ENCODE measurements at places on chromosomes 11 and 22.

GRCh38 chr11:72745511-72745910, 6.7 kb downstream of the ARAP1 start:
- DNase-seq, result no peak

- no peak for DNase-seq
Measured at GRCh38 chr11:61482513-61482912, 26.0 kb upstream of the LRRC10B start.

GRCh38 chr22:36182056-36182455, 19.6 kb downstream of the APOL4 start:
- DNase-seq, result no peak

GRCh38 chr11:29127461-29127860, 889.4 kb downstream of the KCNA4 start:
- DNase-seq, result no peak

DNA sequence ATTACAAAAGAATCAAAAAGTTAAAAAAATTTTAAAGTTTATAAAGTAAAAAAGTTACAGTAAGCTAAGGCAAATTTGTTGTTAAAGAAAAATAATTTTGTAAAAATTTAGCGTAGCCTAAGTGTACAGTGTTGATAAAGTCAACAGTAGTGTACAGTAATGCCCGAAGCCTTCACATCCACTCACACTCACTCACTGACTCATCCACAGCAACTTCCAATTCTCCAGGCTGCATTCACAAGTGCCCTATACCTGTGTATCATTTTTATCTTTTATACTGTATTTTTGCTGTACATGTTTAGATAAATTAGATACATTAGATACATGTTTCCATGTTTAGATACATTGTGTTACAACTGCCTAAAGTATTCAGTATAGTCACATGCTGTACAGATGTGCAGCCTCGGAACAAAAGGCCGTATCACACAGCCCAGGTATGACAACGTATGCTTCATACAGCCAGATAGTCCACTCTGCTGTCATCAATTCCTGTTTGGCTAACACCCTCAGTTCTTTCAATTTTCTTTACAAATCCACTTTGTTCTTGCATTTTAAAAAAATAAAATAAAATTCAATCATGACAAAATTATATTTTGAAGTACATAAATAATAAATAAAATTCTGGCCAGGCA, 80.7 kb downstream of the RBFOX2 start:
- DNase-seq, result no peak

- no peak for DNase-seq
Measured at GRCh38 chr11:110518809-110519514, 89.2 kb downstream of the FDX1 start.

DNA sequence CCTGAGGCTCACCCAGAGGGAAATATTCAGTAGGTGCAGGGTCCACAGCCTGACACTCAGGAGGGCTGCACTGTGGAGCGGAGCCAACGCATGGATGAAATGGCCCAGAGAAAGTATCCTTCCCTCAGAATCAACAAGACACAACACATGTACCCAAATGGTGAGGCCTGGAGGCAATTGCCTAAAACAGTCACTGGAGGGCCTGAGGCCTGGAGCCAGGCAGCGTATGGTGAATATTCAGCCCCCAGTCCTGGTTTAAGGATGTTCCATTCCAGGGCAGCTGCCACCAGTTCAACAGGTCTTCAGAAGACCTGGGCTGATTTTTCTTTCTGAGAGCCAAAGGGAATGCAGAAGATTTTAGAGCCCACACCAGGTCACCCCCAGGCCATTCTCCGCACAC, 264.8 kb downstream of the INSC start:
- no peak for DNase-seq

DNA sequence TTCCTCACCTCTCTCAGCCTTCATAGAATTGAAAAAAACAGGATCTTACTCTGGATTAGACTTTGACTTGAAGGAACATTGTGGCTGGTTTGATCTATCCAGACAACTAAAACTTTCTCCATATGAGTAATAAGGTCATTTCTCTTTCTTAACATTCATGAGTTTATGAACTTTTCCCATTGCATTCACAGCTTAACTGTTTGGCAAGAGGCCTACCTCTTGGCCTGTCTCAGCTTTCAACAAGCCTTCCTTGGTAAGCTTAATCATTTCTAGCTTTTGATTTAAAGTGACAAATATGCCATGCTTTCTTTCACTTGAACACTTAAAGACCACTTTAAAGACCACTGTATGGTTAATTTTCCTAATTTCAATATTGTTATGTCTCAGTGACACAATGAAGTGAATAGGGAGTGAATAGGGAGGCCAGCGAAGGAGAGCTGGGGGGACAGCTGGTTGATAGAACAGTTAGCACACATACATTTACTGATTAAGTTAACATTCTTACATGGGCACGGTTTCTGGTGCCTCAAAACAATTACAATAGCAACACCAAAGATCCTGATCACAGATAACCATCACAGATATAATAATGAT, 17.0 kb downstream of the IMMP1L start:
- DNase-seq, result no peak

DNA sequence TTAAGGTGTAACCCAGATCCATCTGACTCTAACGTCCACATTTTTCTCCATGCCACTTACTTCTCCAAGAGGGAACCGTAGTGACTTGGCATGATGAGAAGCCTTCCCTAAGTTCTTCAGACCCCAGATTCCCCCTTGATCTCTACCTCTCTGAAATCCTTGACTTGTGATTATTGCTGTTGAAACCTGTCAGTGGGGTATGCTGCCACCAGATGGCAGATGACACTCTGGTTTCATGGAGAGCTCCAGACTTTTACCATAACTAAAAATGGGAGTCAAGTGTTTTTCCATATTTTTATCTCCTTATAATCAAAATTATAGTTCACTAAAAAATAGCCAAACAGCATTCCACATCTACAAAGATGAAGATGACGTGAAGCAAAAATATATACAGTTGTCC, 504.2 kb downstream of the SOX6 start:
- no peak for DNase-seq

GRCh38 chr11:126007238-126007637, 55.4 kb downstream of the CDON start:
- DNase-seq, result no peak

- DNase-seq, result no peak
Measured at GRCh38 chr11:133198438-133198837, 333.9 kb downstream of the OPCML start.

DNA sequence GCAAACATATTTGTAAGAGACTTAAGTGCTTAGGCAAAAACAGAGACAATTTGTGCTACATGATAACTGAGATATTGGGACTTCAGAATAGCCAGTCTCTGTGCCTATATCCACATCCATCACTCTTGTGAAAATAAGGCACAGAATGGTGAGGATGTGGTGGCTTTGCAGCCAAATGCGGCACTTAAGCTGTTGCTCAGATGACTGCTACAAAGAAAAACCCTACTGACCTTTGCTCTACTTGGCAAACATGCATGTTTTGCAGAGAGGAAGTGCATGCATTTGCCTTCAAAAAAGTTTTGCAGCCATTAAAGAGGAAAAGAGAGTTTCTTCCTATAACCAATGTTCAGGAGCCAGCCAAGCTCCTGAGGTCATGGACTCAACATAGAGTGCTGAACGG, 675.0 kb upstream of the KIRREL3 start:
- no peak for DNase-seq

DNA sequence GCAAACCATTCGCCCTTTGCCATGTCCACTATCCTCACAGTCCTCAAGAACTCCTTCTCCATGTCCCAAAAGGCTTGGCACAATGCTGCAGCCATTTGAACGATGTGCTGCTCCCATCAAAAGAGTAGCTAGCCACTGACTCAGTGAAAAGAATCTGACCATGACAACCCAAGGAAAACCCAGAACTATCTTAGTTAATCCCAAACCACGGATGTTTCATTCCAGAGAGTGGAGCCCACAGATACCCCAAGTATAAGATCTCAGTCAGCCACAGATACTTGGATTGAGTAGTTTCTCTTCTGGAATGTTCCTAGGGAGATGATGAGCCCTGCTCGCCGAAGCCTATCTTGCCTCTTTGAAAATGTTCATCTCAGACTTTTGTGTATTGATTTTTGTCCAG, 176.9 kb downstream of the NAV2 start:
- no peak for DNase-seq

DNA sequence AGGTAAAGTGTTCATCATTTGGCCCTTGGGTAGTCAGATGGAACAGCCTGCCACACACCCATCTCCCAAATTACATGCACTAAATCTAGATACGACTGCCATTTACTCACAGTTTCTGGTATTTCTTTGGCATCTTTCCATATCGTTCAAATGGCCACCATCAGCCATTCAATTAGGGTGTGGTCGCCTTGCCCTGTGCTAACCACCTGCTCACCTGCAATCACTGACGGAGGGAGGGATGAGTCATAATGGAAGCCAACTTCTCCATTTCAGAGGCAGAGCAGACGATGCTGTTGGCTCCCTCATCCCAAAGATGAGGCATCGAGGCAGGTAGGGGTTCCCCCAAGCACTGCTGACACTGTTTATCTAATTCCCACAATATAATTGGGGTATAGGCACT, 14.6 kb downstream of the MS4A6A start:
- no peak for DNase-seq

DNA sequence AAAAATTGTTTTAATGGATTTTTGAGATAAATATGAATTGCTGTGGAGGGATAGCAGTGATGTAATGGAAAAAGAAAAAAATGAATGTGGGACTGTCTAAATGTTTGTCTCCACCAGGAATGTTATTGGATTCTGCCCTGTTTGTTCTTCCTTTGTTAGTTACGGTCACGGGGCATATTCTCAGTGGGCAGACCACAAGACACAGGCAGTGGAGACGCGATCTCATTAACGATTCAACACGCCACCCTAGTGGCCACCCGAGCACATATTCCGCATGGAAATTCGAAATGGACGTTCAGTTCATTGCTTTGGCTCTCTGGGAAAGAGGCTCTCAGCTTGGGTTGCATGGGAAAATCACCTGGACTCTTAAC, 151.8 kb upstream of the TTC12 start:
- no peak for DNase-seq

DNA sequence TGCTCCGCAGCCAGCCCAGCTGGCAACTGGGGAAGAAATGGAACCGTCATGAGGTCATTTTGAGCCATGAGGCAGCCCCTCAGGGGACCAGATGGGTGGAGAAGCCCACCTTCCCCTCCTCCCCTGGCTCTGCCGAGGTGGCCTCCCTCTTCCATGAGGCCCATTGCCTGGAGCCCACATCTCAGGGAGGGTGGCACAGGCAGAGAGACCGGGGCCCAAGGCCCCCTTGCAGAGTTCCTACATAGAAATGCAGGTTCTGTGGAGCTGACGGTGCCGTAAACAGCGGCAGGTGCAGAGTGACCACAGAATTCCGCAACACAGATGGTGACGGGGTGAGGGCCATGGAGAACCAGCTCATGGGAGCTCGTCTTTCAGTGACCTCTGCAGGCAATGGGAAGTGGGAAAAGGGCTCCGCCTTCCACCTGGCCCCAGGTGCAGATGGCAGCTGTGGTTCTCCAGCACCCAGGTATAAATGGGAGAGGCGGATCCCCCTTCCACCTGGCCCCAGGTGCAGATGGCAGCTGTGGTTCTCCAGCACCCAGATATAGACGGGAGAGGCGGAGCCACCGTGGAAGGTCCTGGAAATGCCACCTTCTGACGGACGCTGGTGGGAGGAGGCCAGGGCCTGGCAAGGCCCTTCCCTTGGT, 765.4 kb downstream of the BRD1 start:
- no peak for DNase-seq

DNA sequence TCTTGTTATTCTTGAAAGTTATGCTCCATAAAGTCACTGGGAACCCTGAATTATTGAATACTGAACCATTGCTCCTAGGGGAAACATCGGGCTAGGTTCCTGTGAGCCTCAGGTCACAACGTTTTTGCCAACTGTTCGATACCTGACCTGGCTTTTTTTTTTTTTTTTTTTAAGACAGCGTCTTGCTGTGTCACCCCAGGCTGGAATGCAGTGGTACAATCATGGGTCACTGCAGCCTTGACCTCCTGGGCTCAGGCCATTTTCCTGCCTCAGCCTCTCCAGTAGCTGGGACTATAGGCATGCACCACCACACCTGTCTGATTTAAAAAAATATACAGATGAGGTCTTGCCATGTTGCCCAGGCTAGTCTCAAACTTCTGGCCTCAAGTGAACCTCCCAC, 22.5 kb downstream of the LRP5 start:
- no peak for DNase-seq

DNA sequence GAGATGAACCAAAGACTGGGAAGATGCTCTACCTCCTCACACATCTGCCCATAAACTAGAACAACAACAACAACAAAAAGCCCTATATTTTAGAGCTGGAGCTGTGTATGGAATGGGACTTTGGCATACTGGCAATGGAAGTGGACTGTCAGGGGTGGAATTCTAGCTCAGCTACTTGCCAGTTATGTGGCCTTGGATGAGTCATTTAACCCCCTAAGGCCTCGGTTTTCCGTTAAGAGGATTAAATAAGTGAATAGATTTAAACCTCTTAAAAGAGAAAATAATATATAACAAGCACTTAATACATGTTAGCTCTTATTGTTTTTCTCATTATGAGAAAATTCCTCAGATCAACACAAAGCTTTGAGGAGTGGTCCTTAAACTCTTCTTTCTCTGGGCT, 195.0 kb downstream of the KIF18A start:
- DNase-seq, result no peak

DNA sequence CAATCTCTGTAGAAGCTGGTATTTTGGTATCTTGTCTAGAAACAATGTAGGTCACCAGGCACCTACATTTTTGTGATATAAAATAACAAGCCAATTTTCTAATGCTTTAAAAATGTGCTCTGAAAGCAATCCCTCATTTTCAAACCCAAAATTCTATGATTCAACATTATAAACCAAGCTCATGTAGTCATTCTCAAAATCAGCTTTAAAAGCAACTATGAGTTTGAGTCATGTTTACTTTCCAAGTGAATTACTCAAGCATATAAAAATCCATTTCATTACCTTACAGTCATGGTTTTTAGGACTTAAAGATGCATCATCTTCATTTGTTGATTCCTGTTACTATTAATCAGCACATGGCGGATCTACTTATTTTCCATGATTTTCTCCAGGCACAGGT, 216.4 kb downstream of the GRM5 start:
- no peak for DNase-seq

DNA sequence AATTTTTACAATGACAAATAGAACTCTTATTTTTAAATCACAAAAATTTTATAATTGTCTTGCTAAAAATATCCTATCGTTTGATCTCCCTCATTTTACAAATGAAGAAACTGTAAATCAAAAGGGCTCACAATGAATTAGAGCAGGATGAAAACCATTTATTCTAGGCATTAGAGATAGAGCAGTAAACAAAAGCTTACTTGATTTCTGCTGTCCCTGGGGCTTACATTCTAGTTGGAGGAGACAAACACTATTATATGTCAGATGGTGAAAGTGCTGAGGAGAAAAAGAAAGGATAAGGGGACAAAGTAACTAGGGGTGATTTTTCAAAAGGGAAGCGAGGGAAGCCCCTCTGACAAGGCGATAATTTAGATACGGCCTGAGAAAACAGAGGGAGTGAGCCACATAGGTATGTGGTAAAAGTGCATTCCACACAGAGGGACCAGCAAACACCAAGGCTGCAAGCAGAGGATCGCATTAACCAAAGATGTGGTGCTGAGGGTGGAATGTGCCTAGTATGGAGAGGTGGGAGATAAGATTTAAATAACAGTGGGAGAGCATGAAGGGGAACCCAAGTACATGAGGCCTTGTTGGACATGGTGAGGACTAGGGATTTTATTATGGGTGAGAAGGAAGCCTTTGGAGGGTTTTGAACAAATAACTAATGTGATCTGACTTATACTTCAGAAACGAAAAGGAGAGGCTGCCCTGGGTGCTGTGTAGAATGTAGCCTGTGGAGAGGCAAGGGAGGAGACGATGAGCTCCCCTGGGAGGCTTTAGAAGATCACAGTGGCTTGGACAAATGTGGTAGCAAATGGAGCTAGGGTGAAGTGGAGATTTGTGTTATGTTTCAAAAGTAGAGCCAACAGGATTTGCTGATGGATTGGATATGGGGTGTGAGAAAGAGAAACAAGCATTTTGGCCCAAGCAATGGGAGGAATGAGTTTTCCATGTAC, 62.1 kb downstream of the PDHX start:
- DNase-seq, result no peak
